CD4-positive, alpha-beta T cell treated with Interleukin-6 for 4 hours (primary cell): ENCODE measurements at places on chromosomes 4 and X.

DNA sequence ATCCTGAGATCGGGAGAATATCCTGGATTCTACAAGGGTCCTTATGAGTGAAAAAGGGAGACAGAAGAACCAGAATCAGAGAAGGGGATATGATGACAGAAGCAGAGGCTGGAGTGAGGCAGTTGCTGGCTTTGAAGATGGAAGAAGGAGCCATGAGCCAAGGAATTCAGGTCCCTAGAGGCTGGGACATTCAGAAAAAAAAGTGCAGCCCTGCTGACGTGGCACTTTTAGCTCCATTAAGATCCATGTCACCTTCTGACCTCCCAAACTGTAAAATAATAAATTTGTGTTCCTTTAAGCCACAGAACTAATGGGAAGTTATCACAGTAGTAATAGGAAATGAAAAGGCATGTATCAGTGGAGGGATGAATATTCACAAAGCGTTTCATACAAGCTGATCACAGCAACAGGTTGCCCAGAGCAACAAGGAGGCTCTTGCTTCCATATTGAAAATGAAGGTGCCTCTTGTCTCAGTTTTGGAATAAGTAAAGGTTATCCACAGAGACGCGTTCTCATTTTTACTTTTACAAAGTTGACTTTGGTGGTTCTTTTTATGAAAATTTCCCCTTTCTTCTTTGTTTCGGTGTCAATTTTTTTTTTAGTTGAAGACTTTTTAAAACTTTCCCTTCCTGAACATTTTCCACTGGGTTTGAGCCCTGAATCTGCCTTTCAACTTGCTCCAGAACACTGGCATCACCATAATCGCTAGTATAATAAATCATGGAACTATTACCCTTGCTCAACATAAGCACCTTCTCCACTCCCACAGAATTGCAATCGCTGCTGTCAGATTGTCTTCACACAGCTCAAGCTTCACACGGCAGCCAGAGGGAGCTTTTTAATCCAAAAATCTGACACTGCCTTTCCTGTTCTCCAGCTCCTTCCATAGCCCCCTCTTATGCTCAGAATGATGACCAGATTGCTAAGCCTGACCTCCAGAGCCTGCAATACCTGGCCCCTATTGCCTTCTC is 127.6 kb upstream of the RBPJ start:
- no peak for DNase-seq

DNA sequence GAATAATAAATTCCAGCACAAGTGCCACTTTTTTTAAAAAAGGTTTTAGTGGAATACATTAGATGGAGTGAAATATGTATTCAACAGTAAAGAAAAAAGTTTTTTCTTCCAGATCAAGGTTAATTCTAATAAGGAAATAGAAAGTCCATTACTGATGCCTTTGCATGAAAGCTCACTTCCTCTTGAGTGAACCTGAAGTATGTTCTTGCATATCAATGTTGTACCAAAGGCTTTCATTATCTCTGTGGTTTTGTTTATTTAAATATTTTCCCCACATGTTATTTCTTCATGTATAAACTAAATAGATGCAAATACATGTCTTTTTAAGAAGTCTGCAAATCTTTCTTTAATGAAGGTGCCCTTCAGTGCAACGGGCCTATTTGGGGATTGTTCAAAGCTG is 307.9 kb downstream of the C4orf33 start:
- DNase-seq, result no peak

- no peak for DNase-seq
Observed at GRCh38 chr4:115272185-115272584, 158.8 kb upstream of the NDST4 start.

GRCh38 chrX:153334654-153335295 is 822 bp downstream of the ZNF275 start:
- DNase-seq, result no peak

GRCh38 chrX:74405973-74406489 is 15.3 kb upstream of the SLC16A2 start:
- no peak for DNase-seq

GRCh38 chr4:127240764-127241105 is 392.0 kb upstream of the INTU start:
- no peak for DNase-seq

DNA sequence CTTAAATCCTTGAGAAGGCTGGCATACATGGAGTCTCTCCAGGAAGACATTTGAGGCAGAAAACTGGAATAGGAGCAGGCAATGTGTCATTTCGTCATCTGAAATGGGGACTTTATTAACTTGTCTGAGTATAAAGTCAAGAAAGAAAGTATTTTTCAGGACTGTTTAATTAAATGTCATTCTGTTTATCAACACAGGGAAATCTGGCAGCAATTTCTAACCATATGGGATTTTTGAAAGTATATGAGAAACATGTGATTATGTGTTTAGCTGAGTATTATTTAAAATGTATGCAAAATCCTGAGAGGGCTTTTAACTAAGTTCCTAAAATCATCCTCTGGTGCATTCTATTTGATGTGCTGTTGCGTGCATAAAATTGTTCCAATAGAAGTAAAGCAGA is 3.9 kb upstream of the FAM9A start:
- DNase-seq, result no peak

GRCh38 chrX:103453655-103454054 is 65.6 kb downstream of the RAB40A start:
- DNase-seq, result no peak

- no peak for DNase-seq
Observed at GRCh38 chr4:26931966-26932365, 71.3 kb downstream of the STIM2 start.

DNA sequence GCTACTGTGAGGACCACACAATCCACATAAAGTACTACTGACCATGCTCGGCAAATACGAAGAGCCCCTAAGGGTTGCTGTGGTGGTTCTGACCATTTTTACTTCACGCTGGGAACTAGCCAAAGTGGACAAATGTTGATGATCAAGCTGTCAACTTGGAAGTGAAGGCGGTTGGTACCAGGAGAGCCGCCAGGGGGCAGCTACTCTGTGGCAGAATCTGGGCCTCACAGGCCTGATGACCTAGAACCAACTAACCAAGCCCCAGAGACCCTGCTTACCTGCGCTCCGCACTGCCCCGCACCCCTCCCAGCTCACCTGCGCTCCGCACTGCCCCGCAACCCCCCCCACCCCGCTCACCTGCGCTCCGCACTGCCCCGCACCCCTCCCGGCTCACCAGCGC is 5.6 kb downstream of the GAK start:
- DNase-seq, result no peak

DNA sequence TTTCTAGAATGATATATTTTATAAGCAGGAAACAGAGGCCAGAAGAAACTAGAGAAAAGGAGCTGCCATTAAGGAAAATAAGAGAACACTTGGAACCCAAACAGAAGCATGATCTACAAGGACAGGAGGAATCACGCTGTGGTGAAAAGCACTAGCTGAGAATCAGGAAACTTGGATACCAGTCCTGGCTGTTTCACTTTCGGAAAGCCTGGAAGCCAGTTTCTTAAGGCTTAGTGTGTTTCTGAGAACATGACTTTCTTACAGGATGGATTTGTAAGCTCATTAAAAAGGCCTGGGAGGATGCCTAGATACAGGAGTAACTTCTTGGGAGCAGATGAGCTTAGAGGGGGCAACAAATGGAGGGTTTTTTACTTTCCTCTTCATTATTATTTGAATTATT is 36.9 kb downstream of the TLL1 start:
- no peak for DNase-seq

DNA sequence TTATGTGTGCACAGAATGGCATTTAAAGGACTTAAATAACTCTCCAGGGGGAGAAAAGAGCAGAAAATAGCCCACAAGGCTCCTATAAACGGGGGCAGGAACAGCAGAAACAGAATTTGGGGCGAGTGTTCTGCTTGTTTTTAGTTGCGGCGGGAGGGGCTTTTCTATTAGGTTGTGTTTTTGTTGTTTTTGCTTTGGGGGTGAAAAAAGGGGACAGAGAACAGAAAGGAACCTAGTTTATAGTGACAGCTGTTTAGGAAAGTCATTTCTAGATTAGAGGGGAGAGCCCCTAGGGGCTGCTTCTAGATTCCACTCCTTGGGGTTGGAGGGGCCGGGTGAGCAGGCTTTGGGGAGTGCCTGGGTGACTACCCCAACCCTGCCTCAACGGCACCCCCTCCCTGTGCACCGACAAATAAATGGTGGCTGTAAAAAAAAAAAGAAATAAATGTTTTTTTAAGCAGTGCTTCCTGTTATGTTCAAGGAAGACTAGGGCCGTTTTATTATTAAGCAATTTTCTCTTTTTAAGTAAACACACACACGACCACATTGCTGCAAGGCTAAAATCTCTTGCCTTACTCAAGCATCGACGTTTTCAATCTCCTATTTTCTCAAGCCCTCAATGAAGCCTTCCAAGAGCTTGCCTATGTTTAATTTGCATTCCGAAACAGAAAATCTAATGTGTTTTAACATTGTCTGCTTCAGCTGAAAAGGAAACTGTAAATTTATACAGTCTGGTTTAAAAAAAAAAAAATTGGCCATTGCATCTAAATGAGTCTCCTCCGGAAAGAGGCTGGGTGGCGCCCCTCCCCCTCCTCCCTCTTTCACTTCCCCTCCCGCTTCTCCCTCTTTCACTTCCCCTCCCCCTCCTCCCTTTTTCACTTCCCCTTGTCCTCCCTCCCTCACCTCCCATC is 123.3 kb upstream of the TBL1X start:
- peak; percentile 85 for DNase-seq

DNA sequence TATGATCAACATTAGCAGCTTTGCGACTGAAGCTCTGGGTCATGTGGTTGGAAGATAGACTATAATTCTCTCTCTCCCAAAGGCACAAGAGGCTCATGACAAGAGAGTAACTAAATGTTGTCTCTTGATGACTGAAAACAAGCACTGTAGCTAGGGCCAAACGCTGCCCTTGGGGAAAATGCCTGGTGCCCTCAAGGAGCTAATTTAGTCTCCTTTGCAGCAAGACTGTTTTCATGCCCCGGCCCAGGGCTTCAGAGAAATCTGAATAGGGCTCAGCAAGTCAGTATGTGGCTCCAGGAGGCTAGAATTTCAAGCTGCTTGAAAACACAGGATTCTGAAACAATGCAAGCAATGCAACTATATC is 411.9 kb downstream of the GPAT3 start:
- DNase-seq, result no peak

- no peak for DNase-seq
Observed at GRCh38 chr4:41305476-41305875, 48.7 kb downstream of the UCHL1 start.

DNA sequence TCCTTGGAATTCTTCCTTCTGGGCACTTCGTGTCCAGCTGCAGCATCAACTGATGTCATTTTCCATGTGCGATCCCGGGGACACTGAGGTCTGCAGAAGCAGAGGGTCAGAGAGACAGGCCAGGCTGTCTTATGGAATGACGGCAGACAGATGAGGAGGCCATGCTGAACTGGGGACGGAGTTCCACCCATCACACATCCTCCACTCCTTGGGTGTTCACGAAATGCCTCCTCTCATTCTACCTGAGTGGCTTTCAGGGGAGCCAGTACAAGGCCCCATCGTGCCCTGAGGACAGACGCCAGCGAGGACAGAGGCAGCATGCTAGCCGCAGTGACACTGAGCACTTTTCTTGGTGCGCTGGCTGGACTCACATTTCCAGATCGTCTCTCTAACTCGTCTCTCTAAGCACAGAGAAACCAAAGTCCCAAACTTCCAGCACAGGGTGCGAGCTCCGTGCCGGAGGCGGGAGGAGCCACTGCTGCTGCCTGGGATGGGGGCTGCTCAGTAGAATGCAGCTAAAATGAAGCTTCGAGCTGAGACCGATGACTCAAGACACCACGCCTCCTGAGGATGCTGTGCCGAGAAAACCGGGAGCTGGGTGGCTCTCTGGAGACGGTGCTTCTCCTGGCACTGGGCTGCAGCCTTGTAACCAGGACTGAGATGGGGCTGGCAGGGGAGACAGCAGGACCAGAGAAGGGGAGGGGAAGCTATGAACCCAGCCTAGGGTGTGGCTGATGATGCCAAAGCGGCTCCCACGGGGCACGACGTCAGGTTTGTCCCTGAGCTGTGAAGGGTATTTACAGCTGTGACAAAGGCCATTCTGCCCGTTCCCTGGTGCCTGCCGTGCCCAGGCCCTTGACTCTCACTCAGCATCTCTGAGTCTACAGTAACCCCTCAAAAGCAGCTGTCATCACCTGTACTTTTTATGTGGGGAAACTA is 8.2 kb downstream of the ABLIM2 start:
- DNase-seq, result no peak

GRCh38 chrX:39869846-39870601 is 227.7 kb downstream of the BCOR start:
- DNase-seq, result peak; percentile 83

DNA sequence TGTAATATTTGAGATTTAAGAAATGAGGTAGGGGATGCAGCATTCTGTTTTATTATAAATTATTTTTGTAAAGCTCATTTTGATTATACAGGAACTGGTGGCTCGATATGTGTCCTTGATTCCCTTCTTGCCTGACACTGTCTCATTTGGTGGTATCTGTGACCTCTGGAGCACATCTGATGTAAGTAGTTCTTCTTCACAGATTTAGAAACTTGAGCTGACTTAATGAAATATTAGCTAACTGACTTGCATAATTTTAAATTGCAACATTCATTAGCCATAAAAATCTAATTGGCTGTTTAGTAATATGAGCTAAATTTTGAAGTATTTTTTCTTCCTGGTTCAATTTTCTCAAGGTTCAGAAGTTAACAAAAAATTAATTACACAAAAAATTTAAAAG is 69.1 kb downstream of the FBXL5 start:
- no peak for DNase-seq

- peak; percentile 66 for DNase-seq
Observed at GRCh38 chrX:21940356-21940829, at the start of gene SMS. SMS (plus strand) TSS chrX:21940709; CDS start chrX:21940825, 116 bp downstream.

- DNase-seq, result no peak
Observed at GRCh38 chr4:139669335-139669734, 3.7 kb downstream of the MGST2 start.

DNA sequence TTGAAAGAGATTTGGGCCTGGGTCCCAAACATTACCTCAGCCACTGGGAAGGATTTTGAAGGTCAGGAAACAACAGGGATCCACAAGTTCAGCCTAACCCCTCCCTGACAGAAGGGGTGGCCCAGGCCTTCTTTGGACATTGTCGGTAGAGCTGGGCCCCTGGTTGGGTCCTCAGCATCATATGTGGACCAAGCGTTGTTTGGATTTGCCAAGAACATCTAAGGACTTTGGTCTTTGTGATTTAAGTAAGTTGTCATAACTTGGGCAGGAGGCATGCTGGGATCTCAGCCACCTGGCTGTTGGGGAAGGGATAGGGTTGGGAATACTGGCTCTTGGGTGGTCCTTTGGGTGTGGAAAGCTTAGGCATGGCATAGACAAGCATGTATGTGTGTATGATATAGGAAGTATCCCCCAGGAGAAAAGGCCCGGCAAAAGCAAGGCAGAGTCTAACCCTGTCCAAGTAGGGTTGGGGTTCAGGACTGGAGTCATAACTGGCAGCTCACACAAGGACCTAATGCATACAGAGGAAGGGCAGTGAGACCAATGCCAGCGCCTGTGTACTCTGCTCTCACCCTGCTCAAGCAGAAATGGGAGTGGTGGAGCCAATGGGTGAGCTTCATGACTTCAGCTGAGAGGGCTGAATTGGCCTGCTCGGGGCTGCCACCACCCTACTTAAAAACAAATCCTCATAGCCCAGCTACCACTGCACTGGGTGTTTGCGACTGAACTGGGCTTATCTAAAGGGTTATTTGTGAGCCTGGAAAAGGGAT is 102.8 kb downstream of the RTL5 start:
- no peak for DNase-seq
